ENCODE measurements at places on chromosomes 11 and 22.

GRCh38 chr11:72039031-72039855 lies 40.5 kb downstream of the IL18BP start:
- no peak for DNase-seq

GRCh38 chr22:50224071-50224470 lies 20.8 kb downstream of the TUBGCP6 start:
- no peak for DNase-seq

DNA sequence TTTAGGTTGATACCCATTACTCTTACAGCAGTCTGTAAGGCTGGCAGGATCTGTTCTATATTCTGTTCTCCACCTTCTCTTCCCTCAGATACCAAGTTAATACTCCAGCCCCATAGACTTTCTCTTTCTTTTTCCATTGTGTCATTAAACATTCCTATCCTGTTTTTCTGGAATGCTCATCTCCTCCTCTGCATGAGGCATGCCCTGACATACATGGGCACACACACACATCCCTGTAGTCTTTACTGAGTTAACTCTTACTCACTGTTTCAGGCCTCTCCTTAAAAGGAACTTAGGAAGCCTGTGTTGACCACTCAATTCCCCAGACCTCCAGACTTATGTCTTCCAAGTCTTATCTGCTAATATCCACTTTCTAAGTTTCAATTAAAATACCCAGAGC lies 476.8 kb downstream of the METTL15 start:
- DNase-seq, result no peak

- DNase-seq, result no peak
Observed at GRCh38 chr11:87325490-87325872, 287.7 kb downstream of the TMEM135 start.

- DNase-seq, result no peak
Observed at GRCh38 chr11:94576306-94576705, 9.1 kb downstream of the PIWIL4 start.

DNA sequence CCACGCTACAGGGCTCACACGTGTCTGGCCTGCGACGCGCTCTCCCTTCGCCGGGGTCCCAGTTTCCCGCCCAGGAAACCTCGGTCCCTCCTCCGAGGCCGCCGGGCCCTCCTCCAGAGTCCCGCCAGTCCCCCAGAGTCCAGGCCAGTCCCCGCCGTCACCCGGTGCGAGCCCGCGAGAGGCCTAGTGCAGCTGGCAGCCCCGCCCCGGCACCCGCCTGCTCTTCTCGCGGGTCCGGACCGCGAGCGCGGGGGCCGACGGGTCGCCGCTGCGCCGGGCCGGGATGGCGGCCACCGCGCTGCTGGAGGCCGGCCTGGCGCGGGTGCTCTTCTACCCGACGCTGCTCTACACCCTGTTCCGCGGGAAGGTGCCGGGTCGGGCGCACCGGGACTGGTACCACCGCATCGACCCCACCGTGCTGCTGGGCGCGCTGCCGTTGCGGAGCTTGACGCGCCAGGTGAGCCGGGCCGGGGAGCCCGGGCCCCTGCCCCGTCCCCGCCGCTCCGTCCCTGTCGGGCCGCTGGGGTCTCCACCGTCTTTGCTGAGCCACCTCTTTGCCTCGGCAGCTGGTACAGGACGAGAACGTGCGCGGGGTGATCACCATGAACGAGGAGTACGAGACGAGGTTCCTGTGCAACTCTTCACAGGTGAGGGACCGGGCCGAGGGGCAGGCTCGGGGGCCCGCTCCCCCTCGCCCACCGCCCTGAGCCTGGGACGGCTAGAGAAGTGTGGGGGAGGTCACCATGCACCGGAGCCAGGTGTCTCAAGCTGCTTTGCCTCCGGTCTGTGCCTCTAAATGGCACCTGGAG lies at the start of gene PTPMT1:
TSS of gene PTPMT1 (plus strand) at position 260 of the 809 bp plus-strand sequence. CDS start at position 284, 24 bp downstream.
- DNase-seq, result peak; percentile 34

DNA sequence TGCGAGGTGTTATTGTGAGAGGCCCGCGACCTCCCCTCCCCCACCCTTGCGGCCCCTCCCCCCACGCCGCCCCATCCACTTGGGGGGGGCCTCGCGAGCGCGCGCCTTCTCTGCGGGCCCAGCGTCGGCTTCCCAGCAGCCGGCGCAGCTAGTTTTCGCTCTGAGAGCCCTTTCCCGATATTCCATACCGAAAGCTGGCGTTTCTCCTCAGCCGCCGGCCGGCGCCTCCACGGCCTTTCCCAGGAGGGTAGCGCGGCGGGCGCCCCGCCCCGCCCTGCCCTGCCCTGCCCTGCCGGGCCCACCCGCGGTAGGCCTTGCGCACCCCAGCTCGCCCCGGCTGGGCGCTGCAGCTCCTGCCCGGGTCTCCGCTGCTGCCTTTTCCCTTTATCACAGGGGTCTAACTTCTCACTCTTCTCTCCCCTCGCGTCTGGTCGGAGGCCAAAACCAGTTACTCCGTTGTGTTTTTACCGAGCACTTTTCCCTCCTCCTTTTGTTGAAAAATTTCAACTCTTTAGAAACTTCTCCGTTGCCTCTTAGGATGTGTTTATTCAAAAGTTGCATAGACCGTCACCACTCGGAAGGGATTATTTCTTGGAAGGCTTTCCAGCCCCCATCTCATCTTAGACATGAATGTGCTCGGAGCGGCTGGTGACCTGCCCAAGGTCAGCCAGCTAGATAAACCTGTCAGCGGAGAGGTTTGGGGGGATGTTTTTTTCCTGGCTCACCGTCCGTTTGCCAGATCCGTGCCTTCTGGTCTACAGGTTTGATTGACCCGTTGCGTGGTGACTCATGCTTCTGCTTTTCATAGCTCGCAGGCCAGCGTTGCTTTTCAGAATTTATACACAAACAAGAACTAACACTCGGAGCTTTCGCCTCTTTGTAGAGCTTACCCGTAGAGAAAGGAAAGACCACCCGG lies 648 bp downstream of the PAFAH1B2 start:
- no peak for DNase-seq

DNA sequence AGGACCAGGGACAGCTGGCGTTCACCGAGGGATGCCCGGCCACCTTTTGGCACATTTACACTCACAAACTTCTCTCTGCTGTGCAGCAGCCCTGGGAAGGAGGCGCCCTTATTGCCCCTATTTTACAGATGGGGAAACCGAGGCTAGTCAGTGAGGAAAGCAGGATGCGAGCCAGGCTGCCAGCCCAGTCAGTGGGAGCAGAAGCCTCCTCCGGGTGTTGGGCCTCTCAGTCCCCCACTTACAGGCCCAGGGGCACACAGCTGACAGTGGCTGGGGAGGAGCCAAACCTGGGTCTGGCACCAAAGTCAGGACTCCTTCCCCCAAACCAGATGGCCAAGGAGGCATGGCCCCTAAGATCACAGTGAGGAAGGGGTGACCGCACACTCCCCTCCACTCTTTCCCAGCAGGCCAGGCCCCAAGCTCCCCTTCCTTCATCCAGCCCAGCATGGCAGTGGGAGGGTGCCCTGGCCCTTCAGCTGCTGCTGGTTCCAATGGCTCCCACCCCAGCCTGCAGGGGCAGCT lies 121.4 kb upstream of the ANO1 start:
- DNase-seq, result no peak

GRCh38 chr11:77449060-77449521 lies 24.8 kb downstream of the PAK1 start:
- no peak for DNase-seq

DNA sequence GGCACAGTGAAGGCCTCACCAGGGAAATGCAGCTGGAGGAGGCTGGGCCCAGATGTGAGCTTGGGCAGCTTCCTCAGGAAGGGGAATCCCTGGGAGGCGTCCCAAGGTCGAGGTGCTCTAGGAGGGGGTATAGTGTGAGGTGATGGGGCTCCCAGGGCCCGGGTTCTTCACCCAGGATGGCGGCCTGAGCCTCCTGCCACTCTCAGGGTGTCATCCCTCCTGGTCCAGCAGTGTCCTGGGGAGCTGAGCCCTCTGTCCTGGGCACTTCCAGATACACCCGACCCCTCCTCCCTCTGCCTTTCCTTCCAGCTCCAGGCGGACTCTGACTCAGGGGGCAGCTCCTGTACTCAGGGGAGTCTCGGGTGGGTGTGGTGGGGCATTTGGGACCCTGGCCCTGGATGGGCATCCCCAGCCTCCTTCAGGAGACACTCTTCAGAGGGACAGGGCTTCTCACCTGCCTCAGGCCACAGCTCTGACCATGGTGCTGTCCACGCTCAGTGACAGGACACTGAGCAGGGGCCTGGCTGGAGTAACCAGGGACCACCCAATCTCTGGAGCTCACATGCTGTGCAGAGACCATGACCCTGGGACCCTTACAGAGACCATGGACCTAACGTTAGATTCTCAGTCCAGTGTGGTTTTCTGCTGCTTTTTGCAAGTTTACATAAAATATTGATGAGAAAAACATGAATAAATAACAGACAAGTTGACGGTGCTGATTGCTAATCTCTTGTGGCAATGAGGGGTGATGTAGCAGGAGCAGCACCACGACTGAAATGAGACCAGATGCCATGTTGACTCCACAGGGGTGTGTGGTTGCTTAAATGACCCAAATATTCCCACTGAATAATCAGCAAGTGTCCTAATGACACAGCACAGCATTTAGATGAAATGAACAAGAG lies 101.9 kb downstream of the GGTLC2 start:
- DNase-seq, result no peak

DNA sequence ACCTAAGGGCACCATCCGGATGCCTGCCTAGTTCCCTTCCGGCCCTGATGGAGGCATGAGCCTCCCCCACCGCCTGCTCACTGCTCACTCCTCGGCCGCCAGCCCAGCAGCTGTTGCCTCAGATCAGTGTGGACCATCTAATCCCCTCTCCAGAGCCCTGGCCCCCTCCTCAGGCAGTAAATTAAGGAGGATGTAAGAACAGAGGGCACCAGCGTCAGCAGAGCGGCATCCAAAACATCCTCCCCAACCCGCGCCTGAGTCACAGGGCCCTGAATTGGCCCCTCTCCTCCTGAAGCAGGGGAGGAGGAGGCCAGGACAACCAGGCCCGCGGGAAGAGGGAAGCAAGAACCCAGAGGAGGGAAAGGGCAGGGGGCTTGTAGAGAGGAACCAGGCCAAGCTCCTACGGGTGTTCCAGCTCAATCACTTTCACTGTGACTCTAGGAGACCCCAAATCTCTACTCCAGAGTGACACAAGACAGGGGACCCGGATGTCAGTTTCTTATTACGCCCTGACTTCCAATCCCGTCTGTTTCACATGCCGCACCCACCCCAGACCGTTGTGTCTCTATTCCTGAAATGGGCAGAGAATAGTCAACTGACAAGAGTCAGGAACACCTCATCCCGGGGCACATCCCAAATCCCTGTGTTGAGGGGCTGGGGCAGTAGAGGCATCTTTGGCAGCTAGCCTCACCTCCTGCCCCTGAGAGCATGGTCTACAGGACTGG lies 31.3 kb upstream of the MYOD1 start:
- no peak for DNase-seq

DNA sequence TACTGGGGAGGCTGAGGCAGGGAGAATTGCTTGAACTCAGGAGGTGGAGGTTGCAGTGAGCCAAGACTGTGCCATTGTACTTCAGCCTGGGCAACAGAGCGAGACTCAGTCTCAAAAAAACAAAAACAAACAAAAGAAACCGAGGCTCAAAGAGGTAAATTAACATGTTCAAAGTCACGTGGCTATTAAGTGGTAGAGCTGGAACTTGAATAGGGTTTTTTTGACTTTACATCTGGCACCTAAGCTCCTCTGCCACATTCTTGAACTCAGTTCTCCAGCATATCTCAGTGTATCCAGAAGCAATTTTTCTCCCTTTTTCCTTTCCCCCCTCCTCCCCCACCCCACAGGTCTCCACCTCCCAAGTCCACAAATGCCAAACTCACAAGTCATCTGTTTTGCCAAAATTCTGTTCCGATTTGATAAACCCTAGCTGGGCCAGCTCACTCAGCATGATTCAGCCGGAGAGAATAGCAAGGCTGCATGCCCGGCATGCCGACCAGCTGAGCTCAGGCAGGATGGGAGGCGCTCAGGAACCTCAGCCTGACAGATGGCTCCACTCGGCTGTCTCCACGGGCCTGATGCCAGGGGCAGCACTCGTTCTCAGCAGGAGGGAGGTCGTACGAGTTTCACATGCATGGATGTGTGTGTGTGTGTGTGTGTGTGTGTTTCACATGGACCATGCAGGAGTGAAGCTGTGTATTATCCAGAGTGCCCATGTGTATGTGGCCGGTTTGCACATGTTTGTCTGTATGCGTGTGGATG lies 63.2 kb upstream of the RRAS2 start:
- DNase-seq, result no peak

GRCh38 chr11:77865805-77866204 lies 44.9 kb downstream of the AAMDC start:
- no peak for DNase-seq

DNA sequence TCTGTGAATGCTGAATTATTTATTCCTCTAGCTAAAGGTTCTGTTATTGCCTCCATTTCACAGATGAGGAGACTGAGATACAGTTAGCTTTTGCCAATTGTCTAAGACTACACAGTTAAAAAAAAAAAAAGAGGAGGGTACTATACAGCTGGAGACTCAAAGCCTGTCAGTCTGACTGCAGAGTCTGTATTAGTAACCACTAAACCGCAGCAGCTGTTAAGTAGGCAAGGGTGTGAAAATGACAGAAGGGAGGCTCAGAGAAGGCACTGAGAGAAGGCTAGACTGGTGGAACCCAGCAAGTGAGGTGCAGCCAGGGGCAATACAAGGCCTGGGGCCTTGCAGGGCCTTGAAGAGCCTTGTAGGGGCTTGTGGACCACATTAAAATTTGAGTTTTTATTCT lies 181.2 kb downstream of the CSNK2A3 start:
- DNase-seq, result no peak

- no peak for DNase-seq
Observed at GRCh38 chr11:1532014-1532586, 40.0 kb downstream of the DUSP8 start.

- no peak for DNase-seq
Observed at GRCh38 chr11:126172596-126173038, 38.8 kb downstream of the RPUSD4 start.

- DNase-seq, result no peak
Observed at GRCh38 chr11:27409742-27410141, 46.7 kb upstream of the CCDC34 start.

GRCh38 chr11:131300439-131300717 lies 70.0 kb upstream of the NTM start:
- DNase-seq, result no peak

GRCh38 chr22:31561970-31562369 lies 65.6 kb downstream of the SFI1 start:
- DNase-seq, result no peak

DNA sequence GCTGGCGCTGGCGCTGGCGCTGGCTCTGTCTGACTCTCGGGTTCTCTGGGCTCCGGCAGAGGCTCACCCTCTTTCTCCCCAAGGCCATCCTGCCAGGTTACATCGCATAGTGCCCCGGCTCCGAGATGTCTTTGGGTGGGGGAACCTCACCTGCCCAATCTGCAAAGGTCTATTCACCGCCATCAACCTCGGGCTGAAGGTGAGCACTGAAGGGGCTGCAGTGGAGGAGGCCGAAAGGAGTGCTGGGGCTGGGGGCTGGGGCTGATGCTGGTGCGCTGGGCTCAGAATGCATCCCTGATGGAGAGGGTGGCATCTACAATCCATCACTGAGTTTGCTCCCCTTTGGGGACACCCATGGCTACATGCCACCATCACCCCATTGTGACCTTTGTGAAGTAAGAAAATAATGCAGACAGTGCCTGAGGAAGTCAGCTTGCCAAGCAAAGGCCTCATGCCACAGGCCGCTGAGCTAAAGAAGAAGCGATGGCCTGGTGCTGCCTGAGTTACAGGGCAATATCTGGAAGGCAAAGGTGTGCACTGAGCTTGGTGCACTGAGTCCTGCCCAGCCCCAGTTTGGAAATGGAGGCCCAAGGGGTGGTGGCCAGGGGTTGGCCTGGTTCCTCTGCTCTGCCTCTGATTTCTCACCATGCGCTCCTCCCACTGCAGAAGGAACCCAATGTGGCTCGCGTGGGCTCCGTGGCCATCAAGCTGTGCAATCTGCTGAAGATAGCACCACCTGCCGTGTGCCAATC lies 620 bp downstream of the SMPD1 start:
- DNase-seq, result no peak

- DNase-seq, result peak; percentile 86
Observed at GRCh38 chr11:118907051-118908042, 18.4 kb downstream of the BCL9L start.
